Right ventricle myocardium superior (tissue), 1 donor: ENCODE measurements at places on chromosomes 7 and 10. TPM values are rescaled to one million over a fixed set of nuclear protein-coding genes. Genes with fewer than 3 reads are reported as not detected.

The GOLGA7B gene
- total RNA-seq, result 0.11 TPM

DNA sequence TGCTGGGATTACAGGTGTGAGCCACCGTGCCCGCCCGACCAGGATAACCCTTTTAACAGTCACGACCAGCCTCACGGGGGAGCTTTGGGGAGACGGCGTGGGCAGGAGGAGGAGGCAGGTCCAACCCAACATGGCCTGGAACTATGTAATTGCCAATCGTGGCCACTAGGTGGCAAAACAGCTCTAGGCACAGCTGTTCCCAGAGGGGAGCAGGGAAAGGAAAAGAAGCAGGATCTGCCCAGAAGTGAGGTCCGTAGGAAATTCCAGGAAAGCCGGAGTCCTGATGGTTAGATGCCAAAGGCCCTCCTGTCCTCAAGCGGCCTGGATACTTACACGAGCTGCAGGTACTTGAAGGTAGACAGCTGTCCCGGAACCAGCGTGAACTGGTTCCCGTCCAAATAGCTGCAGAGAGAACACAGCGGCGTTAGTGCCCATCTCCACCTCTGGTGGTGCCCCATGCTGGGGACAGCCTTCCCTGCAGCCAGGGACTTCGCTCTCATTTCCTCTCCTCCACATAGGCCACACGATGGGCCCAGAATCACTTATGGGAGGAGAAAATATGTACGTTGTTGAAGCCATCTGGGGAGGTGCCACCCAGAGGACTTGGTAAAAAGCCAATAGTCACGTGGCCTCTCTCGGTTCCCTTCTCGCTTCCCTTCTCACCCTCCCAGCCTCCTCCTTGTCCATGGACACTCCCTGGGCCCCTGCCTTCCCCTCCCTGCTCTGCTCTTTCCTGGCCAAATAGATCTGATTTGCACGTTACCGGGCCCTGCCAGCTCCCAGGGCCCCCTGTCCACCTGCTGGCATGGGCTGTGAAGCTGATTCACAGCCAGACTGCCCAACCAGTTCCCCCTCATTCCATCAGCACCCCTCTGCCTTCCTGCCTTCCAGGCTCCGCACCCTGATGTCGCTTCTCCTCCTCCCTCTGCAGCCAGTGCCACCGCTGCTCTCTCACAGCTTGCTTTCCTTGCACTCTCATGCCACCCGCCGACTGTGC lies 148.1 kb downstream of the SLIT1 start:
- peak; percentile 79 for DNase-seq

- DNase-seq, result no peak
Observed at GRCh38 chr7:6106140-6106904, 75.1 kb downstream of the ANKRD61 start.

DNA sequence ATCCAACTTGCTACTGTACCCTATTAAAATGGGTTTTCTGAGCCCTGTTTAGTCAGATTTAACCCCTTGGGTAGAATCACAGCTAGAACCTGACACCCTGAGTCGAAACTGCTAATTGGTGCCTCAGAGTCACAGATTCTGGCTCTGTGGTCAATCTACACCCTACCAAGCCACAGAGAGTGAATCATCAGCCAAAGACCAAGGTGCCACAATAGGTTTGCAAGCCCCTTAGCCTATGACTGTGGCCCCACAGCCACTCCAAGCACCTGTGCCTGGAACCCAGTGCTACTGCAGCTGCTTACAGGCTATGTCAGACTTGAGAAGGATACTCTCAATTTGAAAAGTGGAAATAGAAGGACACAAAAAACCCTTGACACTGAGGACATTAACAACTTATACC lies 202.8 kb upstream of the KCND2 start:
- no peak for DNase-seq

The ZNF239 gene
- 2.0 TPM for total RNA-seq

The NODAL gene
- not detected for total RNA-seq

DNA sequence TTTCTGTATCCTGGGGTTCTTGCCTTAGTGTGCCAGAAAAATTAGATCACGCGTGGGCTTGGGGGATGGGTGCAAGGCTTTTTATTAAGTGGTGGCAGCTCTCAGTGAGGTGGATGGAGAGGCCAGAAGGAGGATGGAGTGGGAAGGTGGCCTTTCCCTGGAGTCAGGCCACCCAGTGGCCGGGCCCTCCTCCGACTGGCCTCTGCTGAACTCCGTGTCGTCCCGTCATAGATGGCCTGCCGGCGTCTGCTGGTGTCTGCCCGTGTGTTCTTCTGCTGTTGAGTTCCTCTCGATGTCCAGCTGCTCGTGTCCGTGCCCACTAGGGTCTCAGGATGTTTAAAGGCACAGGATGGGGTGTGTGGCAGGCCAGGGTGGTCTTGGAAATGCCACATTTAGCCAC lies 4.0 kb upstream of the ZNF746 start:
- DNase-seq, result peak; percentile 36

- DNase-seq, result no peak
Observed at GRCh38 chr10:34650156-34650555, 164.9 kb downstream of the PARD3 start.

DNA sequence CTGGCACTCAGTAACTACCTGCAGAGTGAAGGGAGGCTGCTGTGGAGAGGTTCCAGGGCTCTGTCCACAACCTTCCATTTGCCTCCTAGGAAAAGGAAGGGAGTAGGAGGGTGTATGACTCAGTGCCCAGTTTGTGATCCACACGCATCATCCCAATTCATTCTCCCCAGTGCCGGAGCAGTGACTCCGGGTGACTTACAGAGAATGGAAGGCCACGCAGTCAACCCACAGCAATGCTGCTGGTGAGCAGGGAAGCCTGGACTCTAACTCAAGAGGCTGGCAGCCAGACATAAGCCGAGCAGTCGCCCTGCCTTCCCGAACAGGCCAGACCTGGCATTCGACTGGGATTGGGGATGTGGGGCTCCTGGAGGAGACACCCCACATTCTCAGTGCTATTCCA lies 139.9 kb downstream of the SH3PXD2A start:
- DNase-seq, result peak; percentile 37

The SLC39A12 gene
- not detected for total RNA-seq

The PRTFDC1 gene
- 6.5 TPM for total RNA-seq

DNA sequence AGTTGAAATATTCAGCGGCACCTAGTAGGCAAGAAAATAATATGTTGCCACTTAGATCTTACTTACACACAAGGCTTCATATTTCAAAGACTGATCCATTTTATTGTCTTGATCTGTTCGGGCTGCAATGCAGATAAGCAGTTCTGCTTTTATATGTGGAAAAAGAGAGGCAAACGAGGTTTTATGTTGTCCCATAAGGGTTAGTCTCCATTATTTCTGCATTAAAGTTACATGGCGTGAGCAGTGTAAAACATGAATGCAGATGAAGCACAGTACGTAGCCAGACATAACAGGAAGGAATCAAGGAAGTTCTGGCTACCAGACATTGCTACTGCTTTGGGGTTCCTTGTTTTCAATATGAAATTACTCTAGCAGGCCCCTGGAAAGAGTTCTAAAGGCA lies 224.8 kb downstream of the BBS9 start:
- DNase-seq, result no peak

DNA sequence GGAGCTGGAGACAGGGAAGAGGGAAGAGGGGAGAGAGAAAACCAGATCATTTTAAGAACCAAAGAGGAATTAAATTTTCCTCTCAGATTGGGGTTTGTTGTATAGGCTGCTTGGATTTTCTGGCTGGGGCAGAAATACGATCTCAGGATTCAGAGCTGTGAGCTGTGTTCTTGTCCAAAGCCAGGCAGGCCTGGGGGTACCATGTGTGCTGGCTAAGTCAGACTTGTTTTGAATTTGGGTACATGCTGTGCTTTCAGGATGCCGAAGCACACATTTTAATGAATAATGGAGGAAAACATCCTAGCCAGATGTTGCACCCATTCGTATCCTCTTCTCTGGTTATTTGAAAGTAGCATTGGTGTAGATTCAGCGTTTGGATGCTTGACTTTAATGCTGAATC lies 170.3 kb upstream of the PODXL start:
- DNase-seq, result no peak
